ENCODE measurements at places on chromosomes 2 and 18.
A peak's percentile ranks its signal among the peaks of the same experiment; 100 is the strongest.

DNA sequence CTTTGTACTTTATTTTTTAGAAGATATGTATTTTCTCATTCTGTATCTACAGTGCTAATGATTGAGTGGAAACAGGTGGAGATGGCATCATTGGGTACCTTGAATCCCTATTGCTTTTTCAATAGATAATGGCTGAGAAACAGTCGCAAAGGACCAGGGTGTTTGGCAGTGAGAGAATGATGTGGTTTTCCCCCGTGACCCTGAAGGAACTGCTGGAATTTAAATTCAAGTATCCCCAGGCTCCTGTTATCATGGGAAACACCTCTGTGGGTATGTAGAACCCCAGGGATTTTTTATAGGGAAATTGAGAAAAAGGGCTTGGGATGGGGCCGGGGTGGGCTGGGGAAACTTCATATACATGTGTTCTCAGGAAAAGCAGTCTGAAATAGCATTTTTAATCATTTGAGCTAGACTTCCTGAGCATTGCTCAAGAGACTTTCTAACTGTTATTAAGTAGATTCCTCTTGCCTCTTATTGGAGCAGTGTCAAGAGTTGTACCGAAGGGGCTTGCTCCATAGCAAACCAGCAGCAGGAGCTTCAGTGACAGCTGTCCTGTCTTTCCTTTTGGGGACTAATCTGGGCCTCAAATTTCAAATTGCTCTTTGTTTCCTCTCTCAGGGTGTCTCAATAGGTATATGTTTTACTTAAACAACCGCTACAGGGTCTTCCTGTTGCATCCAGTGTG is 18.9 kb downstream of the AOX1 start:
- no peak for DNase-seq

- DNase-seq: no peak
Observed at GRCh38 chr2:51401546-51401945, 369.6 kb upstream of the NRXN1 start.

DNA sequence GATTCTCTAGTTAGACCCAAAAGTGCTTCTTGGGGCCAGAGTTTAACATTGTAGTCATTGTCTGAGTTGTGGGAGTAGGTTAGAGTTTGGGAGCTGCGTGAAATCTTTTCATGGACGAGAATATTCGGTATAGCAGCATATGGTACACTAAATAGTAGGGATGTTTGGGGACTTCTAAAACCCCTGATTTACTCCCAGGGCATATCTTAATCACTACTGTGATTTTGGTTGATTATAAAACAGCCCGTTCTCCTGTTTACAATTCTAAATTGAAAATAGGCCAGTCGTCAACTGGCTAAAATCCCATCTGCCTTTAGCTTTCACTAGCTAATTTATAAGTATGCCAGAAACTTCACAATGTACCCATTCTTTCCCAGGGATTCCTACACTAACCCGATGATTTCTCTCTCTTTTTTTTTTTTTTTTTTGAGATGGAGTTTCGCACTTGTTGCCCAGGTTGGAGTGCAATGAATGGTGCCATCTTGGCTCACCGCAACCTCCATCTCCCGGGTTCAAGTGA is 44.3 kb downstream of the MOB4 start:
- no peak for DNase-seq

GRCh38 chr2:11101430-11101829 is 53.8 kb upstream of the SLC66A3 start:
- no peak for DNase-seq

DNA sequence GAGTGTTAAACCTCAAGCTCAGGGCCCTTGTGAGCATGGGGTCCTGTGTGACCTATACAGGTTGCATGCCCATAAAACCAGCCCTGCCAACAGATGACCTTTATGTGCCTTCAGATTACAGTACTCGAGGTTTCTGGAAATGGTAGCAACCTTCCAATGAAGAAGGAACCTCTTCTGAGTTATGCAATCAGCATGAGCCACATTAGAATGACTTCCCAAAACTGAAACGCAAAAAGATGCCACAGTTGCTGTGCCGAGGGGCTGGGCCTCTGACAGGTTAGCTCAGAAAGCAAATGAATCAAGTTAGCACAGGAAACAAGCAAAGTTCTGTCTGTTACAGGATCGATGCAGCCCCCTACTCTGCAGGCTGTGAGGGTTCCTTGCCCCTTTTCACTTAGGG is 37.7 kb downstream of the TGFA start:
- no peak for DNase-seq

DNA sequence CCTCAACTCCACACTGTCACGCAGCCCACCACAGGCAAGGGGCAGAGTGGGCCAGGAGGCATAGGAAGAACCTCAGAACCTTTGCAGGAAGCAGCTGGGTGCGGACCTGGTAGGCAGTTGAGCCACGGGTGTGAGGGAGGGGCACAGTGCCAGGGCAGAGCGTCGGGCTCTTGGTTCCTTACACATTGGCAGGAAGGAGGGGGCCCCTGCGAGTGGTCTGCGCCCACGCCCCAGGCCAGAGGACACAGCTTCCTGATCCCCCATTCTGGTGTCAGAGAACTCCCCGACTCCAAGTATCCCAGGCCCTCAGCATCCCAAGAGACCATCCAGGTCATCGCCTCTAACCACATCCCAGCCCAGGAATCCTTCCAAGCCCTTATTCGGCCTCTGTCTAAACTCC is 61.5 kb downstream of the TNS1 start:
- DNase-seq: no peak

- DNase-seq: peak; percentile 78
Observed at GRCh38 chr18:50277942-50278341, 3.4 kb downstream of the MBD1 start.

- DNase-seq: peak; percentile 97
Observed at GRCh38 chr18:57737400-57738060, 65.6 kb downstream of the ATP8B1 start.

DNA sequence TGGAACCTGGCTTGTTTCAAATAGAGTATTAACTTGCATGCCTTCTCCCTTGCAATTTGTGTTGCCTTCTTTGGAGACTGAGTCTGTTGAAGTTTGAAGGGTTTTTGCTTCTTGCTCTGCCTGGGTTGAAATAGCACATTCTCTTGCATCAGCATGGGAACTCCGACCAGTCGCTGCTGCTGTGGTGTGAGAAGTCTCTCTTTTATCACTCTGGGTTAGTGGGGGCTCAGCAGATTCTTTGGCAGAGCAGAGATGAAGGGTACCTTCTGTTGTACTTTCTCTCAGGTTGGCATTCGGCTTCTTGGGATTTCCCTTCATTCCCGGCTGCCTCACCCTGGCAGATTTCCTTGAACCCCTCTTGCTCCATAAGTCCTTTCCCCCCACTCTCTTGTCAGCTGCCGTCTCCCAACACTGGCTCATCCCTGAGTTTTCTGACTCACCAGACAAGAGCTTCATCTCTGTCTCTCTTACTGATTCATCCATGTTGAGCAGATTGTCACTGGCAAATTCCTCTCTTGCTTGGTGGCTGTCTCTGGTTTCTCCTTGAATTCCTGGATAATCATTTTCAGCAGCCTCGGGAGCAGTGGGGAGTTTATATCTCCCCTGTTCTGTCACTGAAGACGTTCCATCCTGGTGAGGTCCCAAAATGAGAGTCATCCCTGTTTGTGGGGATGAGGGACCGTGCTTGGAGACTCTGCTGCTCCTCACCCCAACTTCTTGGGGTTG is 49.9 kb downstream of the ALPK2 start:
- DNase-seq: peak; percentile 84

DNA sequence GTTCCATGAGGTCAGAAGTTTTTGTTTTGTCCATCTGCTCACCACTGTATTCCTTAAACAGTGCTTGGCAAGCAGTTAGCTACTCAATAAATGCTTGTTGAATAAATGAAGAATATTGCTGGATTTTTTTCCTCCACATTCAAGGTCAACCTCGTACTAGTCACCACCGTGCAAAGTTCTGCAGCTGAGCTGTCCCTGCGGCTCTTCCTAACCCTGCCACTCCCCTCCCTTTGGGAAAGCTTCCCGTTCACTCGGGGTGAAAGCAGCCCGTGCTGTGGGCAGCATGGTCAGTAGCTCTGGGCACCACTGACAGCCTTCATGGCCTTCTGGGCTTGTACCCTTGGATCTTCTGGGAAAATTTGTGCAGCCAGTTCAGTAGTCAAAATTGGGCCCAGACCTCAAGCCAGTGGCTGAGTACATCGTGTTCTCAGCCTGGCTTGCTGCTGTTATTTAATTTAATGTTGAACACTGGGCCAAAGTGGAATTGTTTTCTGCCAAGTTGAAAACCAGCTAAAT is 469.3 kb upstream of the RAB12 start:
- no peak for DNase-seq

- peak; percentile 78 for DNase-seq
Observed at GRCh38 chr2:33291278-33292013, 185.0 kb upstream of the RASGRP3 start.

DNA sequence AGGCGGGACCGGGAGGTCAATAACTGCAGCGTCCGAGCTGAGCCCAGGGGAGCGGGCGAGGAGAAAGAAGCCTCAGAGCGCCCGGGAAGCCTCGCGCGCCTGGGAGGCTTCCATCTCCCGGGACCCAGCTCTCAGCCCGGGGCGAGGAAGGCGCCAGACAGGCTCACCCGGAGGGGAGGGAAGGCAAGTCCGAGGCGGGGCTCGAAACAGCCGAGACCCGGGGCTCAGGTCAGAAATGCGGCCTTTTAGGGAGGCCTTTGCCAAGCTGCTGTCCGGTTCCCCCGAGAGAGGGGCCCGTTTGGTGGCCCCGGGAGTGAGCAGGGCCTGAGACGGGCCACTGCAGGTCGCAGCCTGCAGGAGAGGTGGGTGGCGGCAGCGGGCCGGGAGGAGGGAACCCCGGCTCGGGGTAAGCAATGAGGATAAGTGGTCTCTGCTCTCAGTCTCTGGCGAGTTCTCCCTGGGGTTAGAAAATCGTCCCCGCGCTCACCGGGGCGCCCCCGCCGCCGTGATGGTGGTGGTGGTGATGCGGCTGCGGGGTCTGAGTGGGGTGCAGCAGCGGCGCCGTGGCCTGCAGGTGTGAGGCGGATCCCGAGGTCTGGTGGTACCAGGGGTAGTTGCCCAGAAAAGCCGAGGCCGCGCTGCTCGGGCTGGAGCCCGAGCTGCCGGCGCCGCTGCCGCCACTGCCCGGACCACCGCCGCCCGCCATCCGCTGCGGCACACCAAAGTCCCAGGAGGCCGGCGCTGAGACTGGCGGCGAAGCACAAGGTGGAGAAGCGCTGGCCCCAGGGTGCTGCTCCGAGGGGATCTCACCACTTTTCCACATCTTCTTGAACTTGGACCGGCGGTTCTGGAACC is 2.4 kb downstream of the DLX2 start:
- no peak for DNase-seq

- no peak for DNase-seq
Observed at GRCh38 chr2:241064008-241064801, 37.9 kb downstream of the MTERF4 start.

DNA sequence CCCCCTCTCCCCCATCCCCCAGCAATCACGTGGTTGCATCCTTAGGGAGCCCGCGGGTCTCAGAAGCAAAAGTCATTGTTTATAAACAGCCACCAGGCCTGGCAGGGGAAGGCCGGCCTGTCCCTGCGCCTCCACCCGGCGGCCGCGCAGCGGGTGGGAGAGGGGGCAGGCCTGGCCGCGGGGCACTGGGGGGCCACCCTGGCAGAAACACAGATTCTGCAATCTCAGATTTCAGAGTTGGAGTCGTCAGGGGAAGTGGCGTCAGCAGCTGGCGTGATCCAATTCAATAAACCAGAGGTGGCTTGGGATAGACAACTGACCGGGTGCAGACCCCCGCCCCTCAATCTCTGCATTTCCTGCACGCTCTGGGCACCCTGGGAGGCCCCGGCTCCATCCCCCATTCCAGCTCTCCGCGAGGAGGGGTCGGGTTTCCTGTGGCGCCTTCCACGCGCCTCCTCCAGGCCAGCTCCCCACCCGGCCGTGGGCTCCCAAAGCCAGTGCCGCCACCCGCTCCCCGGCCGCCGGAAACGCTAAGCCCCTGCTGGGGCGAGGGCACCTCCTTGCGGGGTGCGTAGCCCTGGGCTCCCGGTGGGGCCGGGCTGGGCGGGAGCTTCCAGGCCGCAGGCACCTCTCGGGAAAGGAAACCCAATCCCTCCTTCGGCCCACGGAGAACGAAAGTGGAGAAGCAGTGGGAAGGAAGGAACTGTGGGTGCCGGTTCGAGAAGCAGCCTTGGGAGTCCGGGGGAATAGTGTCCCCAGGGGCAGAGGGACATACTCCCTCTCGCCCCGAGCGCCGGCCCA is 1.1 kb downstream of the BIN1 start:
- peak; percentile 44 for DNase-seq
